Stimulated activated CD8-positive, alpha-beta memory T cell treated with anti-CD3 and anti-CD28 coated beads, Interleukin-7, amount 100 ng/mL, for 1 hour (primary cell): ENCODE measurements at places on chromosomes 3 and 15.

- no peak for DNase-seq
Observed at GRCh38 chr3:105094588-105094987, 272.1 kb upstream of the ALCAM start.

DNA sequence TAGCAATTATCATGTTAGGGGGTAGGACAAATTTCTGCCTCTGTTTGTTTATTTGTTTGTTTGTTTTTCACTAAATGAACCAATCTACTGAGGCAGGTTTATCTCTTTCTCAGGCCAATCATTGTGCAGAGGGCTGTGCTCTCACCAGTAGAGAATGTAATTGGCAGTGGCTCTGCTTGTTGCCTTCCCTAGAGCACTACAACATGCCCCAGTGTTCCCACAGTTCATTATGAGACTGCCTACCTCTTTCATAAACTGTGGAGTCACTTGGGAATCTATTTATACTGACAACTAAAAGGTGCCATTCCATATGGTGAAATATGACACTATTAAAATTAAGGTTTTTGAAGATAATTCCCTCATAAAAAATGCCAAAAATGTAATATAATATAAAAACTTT, 196.3 kb upstream of the ALCAM start:
- no peak for DNase-seq

- DNase-seq, result no peak
Observed at GRCh38 chr3:86740751-86741150, 250.2 kb downstream of the VGLL3 start.

GRCh38 chr3:178397836-178398235, 138.4 kb upstream of the KCNMB2 start:
- DNase-seq, result no peak

GRCh38 chr3:52454250-52454937, 553 bp upstream of the TNNC1 start:
- DNase-seq, result no peak

DNA sequence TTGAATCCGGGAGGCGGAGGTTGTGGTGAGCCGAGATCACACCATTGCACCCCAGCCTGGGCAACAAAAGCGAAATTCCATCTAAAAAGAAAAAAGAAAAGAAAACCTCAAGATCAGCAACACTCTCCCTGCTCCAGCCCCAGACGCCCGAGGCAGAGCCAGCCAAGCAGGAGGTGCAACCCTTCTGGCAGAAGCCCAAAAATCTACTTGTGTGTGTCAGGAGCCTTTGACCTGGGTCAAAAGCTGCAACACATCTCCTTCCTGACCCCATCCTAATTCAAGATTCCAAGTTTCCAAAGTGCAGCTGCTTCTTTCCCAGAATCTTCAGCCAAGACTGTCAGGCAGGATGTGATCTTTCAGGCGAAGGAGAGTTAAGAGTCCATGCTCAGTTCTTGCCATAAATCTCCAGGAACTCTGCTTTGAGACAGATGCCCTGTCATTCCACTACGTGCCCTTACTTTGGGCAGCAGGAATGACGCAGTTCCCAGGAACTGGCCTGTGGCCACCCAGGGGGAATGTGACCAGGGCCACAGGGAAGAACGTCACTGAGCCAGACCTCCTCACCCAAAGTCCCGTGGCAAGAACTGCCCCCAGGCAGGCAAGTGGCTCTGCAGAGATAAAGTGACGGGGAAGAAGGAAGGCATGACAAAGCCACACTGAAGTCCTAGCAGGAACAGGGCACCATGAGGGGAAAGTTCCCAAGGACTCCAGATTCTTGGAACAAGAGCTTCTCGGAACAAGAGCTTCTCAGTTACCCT, 39.4 kb downstream of the SH3BP5 start:
- DNase-seq, result no peak

GRCh38 chr3:174218016-174218415, 641.1 kb upstream of the NAALADL2 start:
- no peak for DNase-seq

DNA sequence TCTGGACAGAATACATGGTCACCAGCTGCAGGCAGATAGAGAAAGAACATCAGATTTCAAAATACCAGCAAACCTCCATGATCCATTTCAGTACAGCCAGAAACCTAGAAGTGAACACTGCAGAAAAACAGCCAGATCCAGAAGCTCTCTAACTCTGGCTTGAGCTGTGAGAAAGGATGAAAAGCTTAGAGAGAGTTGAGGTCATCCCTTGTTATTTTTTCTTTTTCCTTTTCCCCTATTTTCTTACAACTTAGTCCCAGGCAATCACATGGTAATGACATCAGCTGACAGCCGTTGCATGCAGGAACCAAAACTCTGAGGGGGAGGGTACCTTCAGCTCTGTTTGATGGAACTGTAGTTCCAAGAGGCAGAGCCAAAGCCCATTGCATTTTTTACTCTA, 113.2 kb downstream of the TCF12 start:
- no peak for DNase-seq

- DNase-seq, result no peak
Observed at GRCh38 chr15:90190606-90191343, 10.4 kb upstream of the SEMA4B start.

GRCh38 chr3:42507252-42507651, 4.8 kb downstream of the VIPR1 start:
- no peak for DNase-seq

DNA sequence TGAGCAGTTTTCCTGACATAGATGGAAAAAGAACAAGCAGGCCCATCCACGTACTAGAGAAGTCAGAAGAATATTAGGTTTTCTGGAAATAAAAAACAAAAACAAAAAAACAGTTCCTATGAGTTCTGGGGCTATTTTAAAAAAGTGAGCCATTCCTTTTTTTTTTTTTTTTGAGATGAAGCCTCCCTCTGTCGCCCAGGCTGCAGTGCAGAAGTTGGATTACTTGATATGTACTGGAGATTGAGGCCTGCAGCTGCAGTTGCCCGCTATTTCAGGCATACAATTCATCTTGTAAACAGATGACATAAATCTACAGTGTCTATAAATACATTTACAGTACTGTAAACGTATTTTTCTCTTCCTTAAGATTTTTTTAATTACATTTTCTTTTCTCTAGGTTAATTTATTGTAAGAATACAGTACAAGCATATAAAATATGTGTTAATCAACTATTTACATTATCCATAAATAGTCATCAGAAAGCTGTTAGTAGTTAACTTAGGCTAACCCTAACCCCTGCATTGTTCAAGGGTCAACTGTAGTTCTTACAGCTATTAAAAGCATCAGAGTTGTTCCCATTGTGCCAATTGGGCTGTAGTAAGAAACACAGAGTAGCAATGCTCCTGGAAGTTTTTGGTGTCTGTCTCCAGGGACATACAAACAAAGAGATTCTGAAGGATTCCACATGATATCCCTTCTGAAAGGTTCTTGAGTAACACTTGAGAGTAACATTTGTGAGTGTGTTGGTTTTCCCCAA, 11.2 kb upstream of the ACTL6A start:
- DNase-seq, result no peak

DNA sequence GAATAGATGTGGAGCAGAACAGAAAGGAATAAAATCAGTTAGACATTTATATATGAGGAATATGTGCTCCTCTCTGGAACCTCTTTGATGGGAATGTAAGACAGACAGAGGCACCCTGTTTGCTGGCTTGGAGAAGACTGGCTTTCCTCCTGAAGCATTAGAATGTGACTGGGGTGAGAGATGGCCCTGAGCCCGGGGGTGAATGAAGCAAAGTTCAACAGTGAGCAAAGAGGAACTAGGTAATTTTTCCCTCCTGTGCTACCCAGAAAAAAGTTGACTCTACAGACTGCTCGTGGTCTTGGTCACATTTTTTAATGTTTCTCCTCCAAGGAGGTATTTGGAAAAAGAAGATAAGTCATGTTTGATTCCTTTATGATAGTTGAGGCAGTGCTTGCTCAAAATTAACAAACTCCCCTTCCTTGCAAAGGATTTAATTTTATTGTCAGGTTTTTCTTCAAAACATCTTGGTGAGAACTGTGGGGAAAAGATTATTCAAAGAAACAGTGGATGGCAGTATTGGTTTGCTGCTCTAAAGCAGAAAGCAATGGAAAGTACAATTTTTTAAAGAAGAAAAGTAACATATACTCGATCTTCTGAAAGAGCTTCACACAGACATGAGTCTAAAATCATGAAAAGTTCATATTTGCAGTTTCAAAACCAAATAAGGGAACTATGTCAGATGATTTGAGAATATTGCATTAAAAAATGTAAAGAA, 370.4 kb upstream of the CDIN1 start:
- DNase-seq, result no peak

GRCh38 chr3:16249336-16249735, 15.4 kb downstream of the DPH3 start:
- DNase-seq, result no peak

DNA sequence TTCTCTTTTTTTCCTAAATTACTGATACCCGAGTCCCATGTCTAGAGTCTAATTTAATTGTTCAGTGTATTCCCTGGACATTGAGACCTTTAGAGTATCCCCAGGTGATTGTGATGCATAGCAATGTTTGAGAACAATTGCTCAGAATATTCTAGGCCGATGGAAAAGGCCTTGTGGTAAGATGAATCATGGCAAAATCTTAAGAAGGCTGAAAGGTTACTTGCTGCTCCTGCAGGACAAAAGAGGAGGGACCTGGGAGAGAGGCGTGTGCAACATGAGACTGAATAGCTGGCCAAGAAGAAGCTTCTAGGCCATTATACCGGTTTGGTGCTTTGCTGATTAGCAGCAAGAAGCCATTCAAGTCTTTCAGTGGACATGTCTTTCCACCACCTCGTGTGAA, 256.6 kb downstream of the ROBO2 start:
- no peak for DNase-seq

- DNase-seq, result no peak
Observed at GRCh38 chr3:132276228-132276906, 40.8 kb upstream of the ACP3 start.

DNA sequence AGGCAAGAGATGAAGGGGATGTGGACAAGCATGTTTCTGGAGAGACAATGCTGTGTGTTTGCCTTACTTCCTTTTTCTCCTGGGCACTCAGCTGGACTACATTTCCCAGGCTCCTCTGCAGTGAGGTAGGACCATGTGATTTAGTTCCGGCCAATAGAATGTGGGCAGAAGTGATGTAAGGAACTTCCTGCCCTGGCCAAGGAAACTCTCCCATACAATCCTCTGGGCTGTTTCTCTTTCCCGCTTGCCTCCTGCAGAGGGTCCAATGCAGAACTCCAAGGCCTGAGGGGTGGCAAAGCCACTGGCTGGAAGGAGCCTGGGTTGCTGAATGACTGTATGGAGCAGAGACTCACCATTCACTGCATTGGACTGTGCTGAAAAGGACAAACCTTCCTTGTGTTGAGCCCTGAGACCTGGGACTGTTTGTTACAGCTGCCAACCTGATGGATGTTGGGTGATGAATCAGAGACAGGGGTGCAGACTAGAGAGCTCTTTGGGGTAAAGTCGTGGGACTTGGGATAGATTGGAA, 82.7 kb upstream of the SLC6A6 start:
- no peak for DNase-seq

DNA sequence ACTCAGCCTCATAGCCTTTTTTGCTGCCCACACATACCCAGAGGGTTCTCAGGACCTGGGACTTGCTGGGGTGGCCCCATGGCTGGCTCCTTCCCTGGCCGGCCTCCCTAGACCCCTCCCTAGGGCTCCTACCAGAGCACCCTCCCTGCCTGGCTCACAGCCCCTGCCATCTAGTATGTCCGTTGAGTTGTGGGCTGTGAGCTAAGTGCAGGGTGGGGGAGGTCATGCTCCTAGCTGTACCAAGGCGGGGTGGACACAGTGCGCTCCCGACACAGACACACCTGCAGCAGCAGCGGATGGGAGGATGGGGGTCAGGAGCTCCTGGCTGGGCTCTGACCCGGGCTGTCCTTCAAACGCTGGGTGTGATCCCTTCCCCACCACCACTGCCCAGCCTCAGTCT, 41.6 kb downstream of the HMCES start:
- DNase-seq, result no peak

DNA sequence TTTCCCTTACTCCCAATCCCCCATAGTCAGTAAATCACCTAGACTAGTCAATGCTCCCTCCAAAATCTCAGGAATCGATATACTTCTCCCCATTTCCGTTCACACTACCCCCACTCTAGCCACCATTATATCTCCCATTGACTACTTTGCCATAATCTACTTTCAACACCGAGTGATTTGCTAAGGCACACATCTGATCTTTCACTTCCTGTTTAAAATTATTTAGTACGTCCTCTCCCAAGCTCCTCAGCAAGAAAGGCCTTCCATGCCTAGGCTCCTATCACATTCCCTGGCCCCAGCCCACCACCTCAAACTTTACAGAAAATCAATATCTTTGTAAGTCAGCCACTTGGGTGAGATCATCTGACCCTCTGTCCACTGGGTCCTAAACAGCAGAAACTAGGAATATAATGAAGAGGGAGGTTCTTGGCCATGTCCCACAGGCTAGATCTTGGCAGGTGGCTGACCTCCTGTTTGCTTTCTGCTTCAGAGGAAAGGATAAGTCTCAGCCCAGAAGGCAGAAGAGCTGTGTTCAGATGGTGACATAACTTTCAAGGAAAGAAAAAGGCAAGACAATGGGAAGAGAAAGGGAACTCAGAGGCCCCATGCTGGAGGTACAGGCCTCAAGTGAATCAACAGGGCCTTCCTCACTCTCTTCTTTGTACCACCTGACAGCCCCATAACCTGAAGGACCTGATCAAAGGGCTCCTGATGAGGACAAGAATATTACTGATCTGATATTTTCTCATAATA, 103.0 kb downstream of the RPL22L1 start:
- no peak for DNase-seq

DNA sequence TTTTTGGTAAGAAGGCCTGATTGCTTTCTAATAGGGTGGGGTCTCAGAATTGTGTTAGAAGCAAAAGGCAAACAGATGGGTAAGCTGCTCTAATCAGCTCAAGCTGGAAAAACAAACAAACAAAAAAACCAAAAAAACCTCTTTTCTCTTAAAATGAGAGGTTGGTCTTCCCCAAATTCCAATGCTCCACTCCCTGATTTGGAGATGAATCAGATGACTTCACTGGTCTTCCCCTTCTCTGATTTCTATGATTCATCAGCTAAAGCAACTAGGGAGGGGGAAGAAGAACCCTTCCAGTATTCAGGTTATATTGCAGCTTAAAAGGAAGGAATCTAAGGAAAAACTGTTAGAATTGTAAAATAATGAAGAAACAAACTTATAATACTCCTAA, 9.6 kb upstream of the ANXA2 start:
- no peak for DNase-seq

DNA sequence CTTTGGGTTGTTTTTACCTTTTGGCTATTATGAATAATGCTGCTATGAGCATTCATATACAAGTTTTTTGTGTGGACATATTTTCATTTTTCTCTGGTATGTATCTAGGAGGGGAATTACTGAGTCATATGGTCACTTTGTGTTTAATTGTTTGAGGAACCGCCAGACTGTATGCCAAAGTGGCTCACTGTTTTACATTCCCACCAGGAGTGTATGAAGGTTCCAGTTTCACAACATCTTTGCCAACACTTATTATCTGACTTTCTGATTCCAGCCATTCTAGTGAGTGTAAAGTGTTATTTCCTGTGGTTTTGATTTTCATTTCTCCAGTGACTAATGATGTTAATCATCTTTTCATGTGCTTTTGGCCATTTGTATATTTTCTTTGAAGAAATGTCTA, 51.8 kb downstream of the CMTM7 start:
- DNase-seq, result no peak
